Umbilical cord (tissue), 2 donors: ENCODE measurements at places on chromosomes 3 and 15.

DNA sequence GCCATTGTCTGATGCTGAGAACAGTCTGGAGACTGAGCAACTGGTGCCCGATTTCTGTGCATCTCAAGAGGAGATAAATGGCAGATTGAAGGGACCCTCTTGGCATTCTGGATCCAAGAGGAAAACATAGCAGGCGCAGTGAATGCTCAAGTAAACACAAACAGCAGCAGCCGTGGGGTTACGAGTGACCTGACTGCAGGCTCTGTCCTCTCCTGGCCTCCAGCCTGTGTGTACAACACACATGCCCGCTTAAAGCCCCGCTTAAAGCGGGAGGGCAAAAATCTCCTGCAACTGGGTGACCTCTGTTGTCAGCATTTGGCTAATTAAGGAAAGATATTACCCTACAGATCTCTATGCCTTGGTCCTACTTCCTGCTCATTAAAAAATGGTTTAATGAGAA, 120.5 kb downstream of the GREM1 start:
- DNase-seq: no peak

DNA sequence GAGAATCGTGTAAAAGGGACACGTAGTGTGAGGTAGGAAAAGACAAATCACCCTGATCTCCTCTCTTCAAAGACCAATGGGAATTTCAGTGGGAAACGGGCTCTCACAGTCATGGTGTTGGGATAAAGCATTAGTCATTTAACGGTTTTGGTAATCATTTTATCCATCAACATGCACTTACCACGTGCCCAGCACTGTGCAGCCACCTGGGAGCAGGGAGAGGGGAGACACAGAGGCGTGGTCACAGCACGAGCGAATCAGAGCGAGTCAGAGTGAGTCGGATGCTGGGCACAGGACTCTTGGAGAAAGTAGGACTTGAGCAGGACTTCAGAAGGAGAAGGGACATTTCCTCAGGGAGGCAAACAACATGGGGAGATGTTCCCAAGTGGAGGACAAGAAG, 130.8 kb downstream of the MINAR1 start:
- no peak for DNase-seq

GRCh38 chr3:173410849-173411248, 13.3 kb downstream of the NLGN1 start:
- DNase-seq: no peak

GRCh38 chr15:90036343-90036742, 35.2 kb downstream of the ZNF710 start:
- no peak for DNase-seq

DNA sequence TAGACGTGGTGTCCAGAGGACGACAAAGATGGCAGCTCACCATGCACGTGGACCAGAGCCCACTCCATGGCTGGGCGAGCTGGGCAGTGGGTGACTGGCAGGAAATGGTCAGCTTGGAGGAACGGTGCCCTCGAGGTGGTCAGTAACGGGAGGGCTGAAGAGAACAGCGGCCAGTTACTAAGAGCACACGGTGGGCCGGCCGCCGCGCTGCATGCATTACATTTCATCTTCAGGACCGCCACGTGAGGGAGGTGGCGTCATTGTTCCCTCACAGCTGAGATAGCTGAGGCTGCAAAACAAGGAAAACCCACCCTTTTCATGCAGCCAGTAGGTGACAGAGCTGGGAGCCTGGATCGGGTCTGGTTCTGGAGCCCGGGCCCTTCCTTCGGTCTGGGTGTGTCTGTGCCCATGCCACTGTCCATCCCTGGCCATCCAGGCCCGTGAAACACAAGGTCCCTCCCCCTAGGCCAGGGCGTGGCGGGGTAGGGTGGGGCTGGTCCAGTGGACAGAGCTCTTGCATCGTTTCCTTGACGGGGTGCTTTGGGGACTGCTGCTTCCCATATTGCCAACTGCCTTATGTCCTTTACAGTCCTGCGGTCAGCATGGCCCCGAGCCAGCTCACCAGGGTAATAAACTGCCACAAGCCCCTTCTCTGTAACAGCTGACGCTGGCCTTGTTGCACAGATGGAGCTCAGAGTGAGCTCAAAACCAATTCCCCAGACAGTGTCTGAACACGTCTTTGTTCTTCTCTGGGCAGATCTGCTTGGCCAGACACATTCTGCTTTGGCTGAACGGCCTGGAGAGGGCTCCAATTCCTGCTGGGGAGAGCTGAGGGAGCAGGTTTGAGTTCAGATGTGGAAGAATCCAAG, 51.8 kb downstream of the RGMA start:
- DNase-seq: peak; percentile 68

DNA sequence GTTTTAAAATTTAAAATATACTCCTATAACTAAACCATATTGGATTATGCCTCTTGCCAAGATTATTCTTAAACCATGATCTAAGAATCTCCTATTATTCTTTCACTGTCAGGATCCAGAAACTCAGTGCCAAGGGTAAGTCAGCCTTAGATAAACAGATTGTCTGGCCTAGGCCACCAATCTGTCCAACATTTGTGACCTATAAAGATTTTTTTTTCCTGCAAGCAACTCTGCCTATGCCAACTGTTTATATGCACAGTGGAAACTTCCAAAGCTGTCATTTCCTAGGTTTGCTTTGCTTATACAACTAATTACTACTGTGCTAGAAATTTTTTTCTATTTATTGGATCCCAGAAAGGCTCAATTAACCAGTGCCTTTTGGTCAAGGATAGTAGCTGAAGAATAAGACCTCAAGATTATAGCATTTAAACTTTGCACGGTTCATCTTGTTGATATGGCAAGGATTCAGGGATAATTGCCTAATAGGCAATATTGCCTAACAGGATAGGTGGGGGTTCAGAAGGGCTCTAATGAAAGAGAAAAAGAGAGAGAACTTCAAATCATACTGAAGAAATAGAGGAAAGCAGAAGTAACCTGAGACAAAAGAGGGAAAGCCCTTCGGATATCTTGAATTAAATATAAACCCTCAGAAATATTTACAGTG, 22.8 kb downstream of the GAP43 start:
- DNase-seq: no peak

- DNase-seq: no peak
Observed at GRCh38 chr15:88518903-88519302, 27.6 kb downstream of the DET1 start.

GRCh38 chr15:50718700-50719125, 32.1 kb upstream of the TRPM7 start:
- DNase-seq: no peak

DNA sequence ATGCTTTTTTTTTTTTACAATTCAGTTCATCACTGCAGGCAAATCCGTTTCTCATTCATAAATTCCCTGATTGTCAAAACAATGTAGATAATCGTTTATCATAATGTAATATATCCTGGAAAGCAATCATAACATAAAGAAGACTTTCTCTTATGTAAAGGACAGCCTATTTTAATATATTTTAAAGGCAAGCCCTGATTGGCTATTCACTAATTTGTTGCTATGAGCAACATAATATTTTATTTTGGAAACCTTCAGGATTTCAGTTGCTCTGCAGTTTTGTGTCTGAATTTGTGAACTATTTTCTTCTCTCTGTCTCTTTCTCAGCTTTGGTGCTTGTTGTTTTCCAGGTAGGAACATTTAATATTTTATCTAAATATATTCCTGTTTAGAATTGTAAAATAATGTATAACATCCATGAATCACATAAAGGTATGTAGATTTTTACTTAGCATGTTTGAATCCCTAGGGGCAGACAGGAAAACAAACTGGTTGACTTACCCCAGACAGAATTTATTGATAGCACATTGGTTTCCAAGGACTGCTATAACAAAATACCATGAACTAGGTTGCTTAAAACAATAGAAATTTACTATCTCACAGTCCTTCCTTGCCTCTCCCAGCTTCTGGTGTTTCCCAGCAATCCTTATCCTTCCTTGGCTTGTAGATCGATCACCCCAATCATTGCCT, 253.5 kb downstream of the CDIN1 start:
- DNase-seq: no peak

- no peak for DNase-seq
Observed at GRCh38 chr3:30285188-30286006, 321.0 kb upstream of the TGFBR2 start.

- DNase-seq: peak; percentile 18
Observed at GRCh38 chr3:101521211-101521701, 8.2 kb upstream of the SENP7 start.

GRCh38 chr3:194888916-194889315, 203.2 kb downstream of the FAM43A start:
- DNase-seq: no peak

GRCh38 chr3:151276038-151276686, 2.2 kb downstream of the P2RY14 start:
- DNase-seq: no peak

- no peak for DNase-seq
Observed at GRCh38 chr15:100105101-100105500, 236.7 kb downstream of the ADAMTS17 start.

DNA sequence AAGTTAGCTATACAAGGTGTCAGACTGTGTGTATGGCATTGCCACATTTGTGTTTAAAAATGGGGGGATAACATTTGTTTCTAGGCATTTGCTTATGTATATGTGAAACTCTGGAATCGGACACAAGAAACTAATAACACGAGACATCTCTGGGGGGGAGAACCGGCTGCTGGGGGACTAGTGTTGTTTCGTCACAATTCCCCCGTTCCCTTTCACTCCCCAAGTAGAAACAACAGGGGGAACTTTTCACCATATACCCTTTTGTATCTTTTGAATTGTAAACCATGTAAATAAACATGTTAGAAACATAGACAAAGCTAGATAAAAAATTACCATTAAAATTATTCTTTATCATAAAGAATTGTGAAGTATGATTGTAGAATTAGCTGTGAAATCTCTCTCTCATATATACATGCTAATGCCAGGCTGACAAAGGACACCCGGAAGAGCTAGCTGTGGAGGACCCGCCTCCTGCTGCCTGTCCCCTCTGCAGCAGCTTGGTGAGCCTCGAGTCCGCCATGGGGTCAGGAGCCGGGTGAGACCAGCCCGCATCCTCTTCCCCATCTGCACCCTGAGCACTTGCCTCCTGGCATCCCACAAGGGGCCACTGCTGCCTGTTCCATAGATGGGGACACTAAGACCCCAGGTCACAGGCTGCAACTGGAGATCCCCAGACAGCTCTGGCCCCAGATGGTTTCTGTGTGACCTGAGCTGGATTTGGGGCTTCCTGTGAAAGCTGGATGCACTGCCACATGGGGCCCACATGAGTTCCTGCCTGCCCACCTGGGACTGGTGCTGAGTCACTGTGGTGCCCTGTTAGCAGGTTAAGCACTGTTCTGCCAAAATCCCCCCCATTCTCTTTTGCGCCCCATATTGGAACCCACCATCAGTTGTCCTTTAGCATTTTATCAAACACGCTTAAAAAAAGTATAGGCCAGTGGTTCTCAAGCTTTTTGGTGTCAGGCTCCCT, 91.6 kb downstream of the IQSEC1 start:
- DNase-seq: no peak

DNA sequence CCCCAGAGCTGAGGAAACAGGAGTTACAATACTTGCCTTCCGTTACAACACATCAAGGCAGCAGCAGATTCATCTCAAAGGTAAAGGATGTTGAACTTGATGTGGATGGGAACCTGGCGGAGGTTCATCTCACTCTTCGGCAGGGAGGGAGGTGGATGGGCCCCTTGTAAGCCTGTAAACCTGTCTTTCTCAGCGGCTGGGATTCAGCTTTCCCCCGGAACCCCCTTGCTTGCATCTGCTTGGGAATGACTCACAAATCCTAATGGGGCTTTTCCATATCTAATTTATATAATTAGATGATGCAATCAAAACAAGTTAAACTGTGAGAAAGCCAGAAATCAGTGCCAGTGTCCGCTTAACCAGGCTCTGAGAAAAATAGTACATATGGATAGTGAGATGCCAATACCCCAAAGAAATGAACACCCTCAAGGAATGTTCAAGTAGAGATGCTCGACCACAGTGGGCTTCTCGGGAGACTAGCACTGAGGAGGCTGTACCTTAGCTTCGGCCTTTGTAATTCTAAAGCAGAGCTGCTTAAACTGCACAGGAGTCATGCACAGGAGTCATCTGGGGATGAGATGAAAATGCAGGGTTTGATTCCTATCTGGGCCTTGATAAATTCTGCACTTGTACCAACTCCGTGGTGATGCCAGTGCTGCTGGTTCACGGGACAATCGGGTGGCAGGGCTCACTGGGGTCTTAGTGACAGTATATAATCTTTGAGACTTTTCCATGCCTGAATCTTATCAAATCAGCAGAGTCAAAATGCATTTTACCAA, 2.2 kb upstream of the FAM240A start:
- no peak for DNase-seq

- DNase-seq: peak; percentile 90
Observed at GRCh38 chr15:57227899-57228298, 148.4 kb upstream of the CGNL1 start.

DNA sequence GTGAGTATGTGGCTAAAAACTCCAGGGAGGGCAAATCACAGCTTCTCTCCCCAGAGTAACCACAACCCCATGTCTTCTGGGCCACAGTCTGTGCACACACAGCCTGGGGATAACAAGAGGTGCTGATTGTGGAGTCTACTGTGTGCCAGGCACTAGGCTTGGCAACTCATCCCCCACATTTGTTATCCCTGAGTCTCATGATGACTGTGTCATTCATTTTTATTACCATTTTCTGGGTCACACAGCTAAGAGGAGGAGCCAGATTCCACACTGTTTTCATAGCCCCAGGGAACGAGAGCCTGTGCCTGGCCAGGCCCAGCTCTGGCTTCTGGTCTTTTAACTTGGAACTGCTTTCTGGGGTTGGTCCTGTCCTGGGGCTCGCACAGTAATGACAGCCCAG, 34.5 kb downstream of the ESYT3 start:
- DNase-seq: no peak

DNA sequence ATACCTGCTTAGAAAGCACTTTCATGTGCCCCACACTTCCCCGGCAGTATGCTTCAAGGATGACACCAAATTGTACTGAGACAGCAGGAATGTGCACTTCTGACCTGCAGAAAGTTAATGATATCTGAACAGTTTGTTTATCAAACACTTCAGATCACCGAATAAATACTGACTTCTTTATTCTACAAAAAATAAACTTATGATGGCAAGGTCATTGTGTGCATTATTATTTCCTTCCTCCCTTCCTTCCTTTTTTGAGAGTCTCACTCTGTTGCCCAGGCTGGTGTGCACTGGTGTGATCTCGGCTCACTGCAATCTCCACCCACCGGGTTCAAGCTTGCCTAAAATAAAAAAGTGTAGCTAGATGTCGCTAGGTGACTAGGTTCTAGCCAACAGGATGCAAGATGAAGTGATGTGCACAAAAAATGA, 80.3 kb downstream of the FAIM start:
- DNase-seq: no peak

- DNase-seq: no peak
Observed at GRCh38 chr15:60020736-60021135, 16.6 kb downstream of the FOXB1 start.

DNA sequence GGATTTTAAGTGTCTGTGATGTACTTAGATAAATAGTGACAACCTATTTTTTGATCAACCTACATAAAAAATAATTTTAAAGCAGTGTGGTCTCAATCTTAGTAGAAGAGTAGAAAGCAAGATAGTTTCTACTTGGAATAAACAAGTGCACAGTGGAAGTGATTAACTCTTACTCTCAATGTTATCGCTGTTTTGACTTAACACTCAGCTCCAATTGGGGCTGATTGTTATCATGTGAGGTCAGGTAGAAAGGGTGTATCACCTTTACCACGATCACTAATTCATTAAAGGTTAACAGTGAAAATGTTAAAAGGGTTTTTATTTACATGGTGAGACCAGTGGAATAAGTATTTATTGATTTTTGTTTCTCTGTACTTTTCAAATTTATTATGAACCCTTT, 22.4 kb upstream of the APH1B start:
- no peak for DNase-seq

GRCh38 chr3:195446359-195446758, 3.5 kb upstream of the ACAP2 start:
- no peak for DNase-seq
